Cardiac fibroblast (primary cell): ENCODE measurements at places on chromosomes 13 and 19.

GRCh38 chr19:10981252-10981895 lies 20.5 kb downstream of the SMARCA4 start:
- no peak for DNase-seq

- DNase-seq: no peak
Measured at GRCh38 chr19:29450812-29451211, 75.0 kb upstream of the VSTM2B start.

GRCh38 chr13:109243311-109243951 lies 543.0 kb downstream of the IRS2 start:
- peak; percentile 87 for DNase-seq

GRCh38 chr13:93029536-93029935 lies 197.1 kb upstream of the GPC6 start:
- peak; percentile 32 for DNase-seq

DNA sequence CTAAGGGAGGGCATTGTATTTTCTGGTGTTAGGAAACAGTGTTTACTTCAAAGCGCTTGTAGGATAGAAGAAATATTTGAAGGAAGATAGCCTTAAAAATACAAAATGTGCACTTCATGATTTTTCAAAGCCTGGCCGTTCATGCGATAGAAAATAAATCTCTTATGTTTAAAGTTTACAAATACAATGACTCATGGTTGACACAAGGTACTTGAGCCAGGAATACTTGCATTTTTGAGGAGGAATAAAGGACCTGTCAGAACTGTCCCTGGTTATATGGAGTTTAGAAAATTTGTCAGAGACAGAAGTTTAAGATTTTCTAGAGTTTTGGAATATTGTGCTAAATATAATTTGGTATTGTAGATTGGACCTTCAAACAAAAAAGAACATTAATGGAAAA lies 1223.2 kb upstream of the SLC10A2 start:
- no peak for DNase-seq

DNA sequence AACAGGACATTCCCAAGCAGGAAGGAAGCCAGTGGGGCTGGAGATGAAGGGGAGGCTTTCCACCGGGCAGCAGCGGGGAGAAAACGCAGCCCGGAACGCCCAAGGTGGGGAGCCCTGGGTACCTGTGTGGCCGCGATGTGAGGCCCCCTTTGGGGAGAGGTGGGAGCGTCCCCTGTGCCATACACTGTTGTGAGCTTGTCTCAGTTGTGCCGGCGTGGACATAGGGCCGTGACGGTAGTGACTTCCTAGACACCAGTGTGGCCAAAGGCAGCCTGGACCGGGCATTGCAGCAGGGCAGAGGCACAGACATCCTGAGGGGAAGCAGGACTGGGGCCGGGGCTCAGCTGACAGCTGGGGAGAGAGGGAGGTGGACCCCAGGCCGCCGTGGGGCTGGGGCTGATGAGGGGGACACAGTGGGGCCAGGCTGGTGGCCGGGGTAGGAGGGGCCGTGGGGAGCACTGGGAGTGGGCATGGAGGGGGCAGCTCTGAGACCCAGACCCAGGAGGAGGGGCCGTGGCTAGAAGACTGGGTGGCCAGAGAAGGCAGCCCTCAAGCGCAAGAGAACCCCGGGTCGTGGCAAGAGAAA lies 38.5 kb upstream of the TFDP1 start:
- no peak for DNase-seq

DNA sequence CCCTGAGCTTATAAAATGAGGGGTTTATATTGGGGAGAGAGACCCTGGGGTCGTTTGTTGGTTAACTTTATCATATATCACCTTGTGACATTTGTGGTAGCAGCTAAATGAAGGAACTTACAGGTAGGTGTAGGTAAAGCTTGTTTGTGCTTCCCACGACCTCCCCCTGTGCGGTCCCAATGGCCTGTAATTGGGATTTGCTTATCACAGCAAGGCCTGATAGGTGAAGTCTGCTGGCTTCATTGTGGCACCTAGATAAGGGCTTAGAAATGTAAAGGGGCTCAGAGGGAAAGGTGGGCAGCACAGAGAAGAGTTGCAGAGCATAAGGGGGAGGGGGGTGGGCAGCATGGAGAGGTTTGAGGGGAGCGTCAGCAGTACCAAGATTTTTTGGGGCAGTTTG lies 35.5 kb upstream of the MLNR start:
- DNase-seq: no peak

DNA sequence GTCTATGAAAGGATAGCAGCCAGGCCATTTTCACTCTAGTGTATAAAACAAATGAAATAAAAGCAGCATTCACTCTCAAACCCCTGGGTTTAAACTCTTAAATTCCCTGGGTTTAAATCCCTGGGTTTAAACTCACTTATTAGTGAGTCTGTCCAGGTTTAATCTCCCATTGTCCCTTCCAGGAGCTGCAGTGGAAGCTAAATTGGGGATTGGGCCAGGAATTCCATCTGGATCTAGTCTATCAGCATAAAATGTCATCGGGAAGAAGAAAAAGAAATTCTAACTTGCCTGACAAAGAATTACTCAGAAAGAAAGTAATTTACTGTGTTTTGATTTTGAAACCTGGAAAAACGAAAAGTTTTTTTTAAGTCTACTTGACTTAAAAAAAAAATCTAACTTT lies 54.8 kb downstream of the FRY start:
- DNase-seq: no peak

DNA sequence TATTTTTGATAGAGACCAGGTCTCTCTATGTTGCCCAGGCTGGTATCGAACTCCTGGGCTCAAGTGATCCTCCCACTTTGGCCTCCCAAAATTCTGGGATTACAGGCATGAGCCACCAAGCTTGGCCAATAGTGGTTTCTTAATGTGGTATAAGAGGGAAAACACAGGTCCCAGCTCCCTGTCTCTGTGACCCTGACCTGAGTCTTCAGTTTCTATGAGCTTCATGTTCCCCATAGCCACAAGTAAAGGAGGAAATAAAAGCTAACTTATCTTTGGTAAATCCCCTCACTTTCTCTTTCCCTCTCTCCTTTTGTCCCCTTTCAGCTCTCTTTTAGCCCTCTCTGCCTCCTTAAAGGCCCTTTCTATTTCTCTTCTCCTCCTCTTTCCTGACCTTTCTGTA lies 50.3 kb downstream of the ABCC4 start:
- no peak for DNase-seq

DNA sequence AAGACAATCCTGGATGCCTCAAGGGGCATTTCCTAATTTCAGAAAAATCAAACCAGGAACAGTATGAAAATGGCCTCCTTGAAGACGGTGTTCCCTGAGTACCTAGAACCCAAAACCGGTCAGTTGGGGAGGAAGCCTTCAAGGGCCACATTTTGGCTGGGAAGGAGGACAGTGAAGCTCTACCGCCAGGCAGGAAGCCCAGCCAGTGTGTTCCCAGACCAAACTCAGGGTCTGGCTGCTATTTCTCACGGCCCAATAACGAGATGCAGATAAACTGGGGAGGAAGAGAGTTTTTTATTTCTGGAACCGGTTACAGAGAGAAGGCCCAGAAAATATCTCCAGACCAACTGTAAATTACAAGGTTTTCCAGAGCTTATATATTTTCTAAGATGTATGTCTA lies 24.3 kb upstream of the CEACAM21 start:
- no peak for DNase-seq

DNA sequence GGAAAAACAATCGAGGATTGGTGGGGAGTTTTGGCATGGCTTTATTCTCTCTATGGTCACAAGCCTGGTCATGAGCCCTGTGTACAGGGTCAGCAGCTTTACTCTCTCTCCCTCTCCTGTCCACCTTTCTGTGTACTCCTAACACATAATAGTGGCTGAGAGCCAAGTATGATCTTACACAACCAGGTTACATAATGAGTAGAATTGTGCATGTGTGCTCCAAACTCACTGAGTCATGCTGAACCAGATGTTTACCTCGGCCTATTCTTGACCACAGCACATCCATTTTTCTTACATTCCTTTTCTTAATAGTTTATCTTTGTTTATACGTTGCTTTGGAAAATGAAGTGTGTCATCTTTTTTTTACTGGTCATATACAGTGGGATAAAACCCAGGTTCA lies 53.1 kb downstream of the ZNF254 start:
- DNase-seq: peak; percentile 53

DNA sequence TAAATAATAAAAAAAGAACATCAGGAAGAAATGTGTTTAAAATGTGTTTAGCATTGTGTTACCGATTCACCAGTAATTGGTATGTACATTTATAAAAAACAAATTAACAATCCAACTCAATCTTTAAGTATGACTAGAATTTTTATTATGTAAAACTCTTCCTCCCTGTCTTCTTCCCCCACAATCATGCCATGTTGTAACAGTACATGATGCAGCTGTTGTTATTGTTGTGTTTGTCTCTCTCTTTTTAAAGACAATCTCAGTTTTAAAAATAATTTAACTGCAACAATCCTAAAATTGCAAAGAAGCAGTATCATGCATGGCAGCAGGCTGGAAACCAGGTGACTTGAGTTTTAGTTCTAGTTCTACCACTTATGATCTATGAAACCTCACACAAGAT lies 180.2 kb downstream of the RGCC start:
- DNase-seq: no peak

DNA sequence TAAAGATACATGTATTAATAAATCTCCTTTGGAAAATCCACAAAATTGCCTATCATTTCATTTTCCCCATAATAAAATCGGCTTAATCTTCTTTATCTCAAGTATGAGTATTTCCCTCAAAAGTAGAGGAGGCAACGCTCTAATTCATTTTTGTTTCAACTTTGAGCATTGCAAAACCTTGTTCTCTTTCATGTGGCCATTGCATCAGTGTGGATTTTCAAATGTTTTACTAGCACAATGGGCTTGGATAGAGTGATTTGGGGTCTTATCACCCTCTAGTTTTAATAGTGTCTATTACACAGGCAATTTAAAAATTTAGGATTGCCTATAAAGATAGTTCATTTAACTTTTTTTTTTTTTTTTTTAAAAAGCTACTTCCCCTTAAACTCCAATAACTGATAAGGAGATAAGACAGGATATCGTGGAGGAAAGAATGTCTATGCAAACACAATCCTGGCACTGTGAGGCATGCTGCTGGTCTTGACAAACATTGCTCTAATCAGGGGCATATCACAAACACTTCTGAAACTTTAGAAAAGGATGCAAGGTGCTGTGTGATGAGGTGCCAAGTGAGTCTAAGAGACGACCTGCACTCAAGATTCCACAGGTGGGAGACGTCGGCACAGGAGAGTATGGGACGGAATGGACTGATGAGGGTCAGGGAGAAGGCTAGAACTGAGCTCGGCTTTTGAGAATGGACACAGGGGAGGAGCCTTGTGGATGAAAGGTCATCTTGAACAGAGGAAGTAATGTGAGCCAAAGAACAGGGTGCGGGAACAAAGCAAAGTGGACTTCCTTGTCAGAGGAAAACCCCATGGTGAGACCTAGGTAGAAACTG lies 199.7 kb downstream of the IRS2 start:
- DNase-seq: no peak

DNA sequence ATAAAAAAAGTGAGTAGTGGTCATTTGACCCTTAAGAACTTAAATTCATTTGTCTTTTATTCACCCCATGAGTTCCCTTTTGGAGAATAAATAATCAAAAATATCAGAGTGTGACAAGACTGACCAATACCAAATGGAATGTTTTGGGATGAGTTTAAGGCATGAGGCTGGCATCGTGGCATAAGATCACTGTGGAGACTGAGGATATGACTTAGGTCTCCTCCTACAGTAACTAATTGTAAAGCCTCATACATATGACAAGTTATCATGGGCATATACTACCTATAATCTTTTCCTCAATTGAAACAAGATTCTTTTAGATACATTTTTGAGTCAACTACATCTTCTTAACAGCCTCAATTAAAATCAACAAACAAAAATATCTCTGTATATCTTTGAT lies 782.0 kb downstream of the SLITRK1 start:
- no peak for DNase-seq

- peak; percentile 53 for DNase-seq
Measured at GRCh38 chr13:36096461-36097416, 34.4 kb downstream of the DCLK1 start.

GRCh38 chr19:42131149-42132029 lies 857 bp downstream of the POU2F2 start:
- DNase-seq: no peak

GRCh38 chr13:100433475-100433874 lies 155.1 kb downstream of the GGACT start:
- DNase-seq: no peak

DNA sequence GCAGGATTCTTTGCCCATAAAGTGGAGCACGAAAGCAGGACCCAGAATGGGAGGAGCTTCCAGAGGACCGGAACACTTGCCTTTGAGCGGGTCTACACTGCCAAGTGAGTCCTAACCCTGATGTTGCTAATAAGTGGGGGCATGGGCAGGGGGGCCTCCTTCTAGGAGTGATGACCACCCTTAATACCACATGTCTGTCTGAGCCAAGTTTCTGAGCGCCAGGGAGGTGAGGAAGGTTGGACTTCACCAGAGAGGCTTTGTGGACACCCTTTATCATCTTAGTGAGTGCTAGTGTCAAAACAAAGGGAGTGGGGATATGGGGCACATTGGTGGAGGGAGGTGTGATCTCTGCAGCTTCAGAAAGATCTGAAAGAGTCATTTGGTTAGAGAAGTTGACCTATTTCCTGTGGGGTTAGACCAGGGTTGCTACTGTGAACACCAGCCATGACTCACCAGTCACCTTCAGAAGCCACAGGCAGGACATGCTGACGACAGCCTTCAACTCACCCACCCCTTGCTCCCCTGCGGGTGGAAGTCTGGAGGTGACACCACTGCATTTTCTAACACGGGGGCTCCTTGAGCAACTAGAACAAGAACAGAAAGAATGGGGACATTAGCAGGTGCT lies 8.8 kb downstream of the ALOX5AP start:
- peak; percentile 54 for DNase-seq

GRCh38 chr19:3365836-3366752 lies at the start of gene NFIC:
Gene NFIC (plus strand): TSS chr19:3366583. CDS start chr19:3366637, 54 bp downstream.
- DNase-seq: peak; percentile 83

- DNase-seq: peak; percentile 47
Measured at GRCh38 chr19:12126707-12127106, 13.4 kb downstream of the ZNF20 start.

DNA sequence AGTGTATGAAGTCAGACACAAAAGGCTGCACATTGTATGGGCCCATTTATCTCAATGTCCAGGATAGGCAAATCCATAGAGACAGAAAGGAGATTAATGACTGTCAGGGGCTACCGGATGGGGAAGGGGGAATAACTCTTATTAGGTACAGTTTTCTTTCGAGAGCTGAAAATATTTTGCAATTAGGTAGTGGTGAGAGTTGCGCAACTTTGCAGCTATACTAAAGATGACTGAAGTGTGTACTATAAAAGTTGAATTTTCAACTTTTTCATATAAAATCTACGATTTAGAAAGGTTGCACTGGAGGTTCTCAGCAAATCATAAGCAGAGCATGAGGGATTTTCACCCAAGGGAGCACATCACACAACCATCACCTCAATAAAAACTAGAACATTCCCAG lies 16.1 kb upstream of the SLC15A1 start:
- DNase-seq: no peak

DNA sequence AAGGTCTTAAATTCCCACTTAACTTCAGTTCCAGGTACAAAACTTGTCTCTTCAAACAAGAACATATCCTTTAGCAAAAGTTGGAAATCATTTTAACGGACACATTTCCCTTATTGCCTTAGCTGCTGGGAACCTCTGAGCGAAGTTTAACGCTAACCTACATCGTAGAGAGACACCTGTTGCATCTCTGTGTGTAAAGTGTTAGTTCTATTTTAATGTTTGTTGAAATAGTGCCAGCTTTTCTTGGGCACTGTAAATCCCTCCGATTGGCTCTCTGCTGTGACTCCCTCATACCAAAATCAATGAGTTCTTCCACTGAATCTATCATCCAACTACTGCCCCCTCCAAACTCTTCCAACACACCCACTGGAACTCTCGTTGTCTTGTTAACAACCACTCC lies 2.3 kb upstream of the HIF3A start:
- no peak for DNase-seq

GRCh38 chr13:37192956-37193355 lies 87.5 kb upstream of the CSNK1A1L start:
- DNase-seq: peak; percentile 36

- DNase-seq: no peak
Measured at GRCh38 chr13:98506322-98506721, 70.6 kb downstream of the STK24 start.
